Immature natural killer cell (primary cell): ENCODE measurements at places on chromosomes 4 and X. TPM values are rescaled to one million over a fixed set of nuclear protein-coding genes. Genes with fewer than 3 reads are reported as not detected.
A peak's percentile ranks its signal among the peaks of the same experiment; 100 is the strongest.

The IQCM gene
- polyA plus RNA-seq, result not detected

GRCh38 chr4:108007984-108008383 is 18.3 kb downstream of the HADH start:
- H3K36me3 ChIP-seq, result peaks cover 16% of the 10 kb centered on the region
- no peaks in the 10 kb centered on the region for H3K27me3 ChIP-seq
- no peak overlapping the region for H3K4me3 ChIP-seq
- no peak overlapping the region for H3K27ac ChIP-seq
- DNase-seq, result no peak
- peaks cover 1% of the 10 kb centered on the region for H3K4me1 ChIP-seq

- H3K4me3 ChIP-seq, result no peak overlapping the region
- peaks cover 11% of the 10 kb centered on the region for H3K4me1 ChIP-seq
- no peak for DNase-seq
Observed at GRCh38 chr4:149884046-149884445, 68.4 kb upstream of the IQCM start.

DNA sequence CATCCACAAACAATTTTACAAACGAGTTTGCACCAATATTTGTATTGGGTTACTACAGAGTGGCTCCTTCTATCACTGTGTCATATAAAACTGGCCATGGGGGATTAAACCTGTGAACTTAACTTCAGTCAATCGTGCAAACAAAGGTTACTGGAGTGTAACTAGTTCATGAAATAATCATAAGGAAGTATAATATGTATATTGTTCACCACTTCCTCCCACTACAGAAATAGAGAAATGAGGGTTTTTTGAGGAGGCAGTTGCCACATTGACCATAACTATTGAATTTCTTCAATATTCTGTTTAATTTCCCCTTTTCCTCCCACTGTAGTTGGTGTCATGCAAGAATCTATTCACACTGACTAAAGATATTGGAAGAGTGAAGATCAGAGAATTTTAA is at the start of gene GPR82:
TSS of gene GPR82 (plus strand) at position 356 of the 400 bp plus-strand sequence. CDS start 2,846 bp downstream, outside the sequence.
- peak within 1 kb of the TSS; percentile 39 for H3K27ac ChIP-seq
- no peaks in the 10 kb centered on the region for H3K36me3 ChIP-seq
- peaks cover 65% of the 10 kb centered on the region for H3K4me1 ChIP-seq
- peak within 1 kb of the TSS; percentile 66 for H3K4me3 ChIP-seq

The DAPP1 gene
- 13.2 TPM for polyA plus RNA-seq

The S100G gene
- polyA plus RNA-seq, result not detected

DNA sequence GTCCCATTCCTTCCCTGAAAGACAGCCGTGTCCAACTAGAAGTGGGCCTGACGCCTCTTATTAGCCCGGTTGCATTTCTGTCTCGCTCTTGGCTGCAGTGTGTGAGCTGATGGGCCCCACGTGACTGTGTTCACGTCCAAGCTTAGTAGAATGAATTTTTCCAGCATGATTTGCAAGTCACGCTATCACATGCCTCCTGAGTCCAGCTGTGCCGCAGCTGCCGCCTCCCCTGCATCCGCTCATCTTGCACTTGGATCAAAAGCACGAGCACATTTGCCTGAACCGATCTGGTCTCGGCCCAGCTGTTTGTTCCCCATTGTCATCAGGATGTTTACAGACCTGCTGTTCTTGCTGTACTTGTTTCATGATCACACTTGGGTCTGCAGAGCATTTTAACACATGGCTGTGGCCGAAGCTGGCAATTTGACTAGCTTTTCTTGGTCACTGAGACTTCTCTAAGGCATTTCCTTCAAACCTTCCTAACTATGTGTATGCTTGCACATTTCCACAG is 126.5 kb downstream of the KIT start:
- no peaks in the 10 kb centered on the region for H3K36me3 ChIP-seq
- no peaks in the 10 kb centered on the region for H3K27me3 ChIP-seq
- H3K27ac ChIP-seq, result no peak overlapping the region
- no peak overlapping the region for H3K4me3 ChIP-seq

DNA sequence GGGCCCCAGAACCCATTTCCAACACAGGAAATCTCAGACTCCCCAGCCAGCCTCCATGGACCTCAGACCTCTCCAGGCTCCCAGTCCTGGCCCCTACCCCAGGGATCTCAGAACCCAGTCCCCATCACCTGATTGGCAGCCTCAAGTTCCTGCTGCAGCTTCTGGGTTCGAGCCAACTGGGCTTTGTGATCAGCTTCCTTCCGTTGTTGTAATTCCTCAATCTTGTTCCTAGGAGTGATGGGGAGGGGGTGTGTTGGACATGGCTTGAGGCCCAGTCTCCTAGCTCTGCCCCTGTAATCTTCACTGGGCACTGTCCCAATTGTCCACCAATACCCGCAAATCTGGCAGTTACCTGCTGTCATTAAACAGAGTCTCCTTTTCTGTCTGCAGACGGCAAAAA is 12.6 kb downstream of the GRIPAP1 start:
- no peak for DNase-seq
- H3K27me3 ChIP-seq, result peaks cover 2% of the 10 kb centered on the region
- no peaks in the 10 kb centered on the region for H3K4me1 ChIP-seq
- H3K27ac ChIP-seq, result no peak overlapping the region
